ENCODE measurements at places on chromosomes 11 and 22.

DNA sequence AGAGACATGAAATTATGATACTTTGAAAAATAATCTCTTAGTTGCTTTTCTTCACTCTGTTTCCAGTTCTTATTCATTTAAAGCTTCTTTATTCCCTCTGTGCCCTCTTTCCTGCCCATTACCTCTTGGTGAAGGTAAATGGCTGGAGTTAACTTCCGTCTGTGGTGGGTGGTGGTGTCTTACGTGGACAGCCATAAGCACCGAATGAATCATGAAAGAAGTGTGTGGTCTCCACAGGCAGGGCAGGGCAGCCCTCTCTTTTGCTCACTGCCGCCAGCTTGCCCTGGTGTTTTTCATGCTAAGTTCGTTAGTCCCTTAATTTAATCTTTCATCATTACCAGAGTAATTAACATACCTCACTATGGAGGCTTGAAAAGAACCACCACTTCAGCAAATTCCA lies 98.7 kb upstream of the SORL1-AS1 start:
- DNase-seq, result no peak

DNA sequence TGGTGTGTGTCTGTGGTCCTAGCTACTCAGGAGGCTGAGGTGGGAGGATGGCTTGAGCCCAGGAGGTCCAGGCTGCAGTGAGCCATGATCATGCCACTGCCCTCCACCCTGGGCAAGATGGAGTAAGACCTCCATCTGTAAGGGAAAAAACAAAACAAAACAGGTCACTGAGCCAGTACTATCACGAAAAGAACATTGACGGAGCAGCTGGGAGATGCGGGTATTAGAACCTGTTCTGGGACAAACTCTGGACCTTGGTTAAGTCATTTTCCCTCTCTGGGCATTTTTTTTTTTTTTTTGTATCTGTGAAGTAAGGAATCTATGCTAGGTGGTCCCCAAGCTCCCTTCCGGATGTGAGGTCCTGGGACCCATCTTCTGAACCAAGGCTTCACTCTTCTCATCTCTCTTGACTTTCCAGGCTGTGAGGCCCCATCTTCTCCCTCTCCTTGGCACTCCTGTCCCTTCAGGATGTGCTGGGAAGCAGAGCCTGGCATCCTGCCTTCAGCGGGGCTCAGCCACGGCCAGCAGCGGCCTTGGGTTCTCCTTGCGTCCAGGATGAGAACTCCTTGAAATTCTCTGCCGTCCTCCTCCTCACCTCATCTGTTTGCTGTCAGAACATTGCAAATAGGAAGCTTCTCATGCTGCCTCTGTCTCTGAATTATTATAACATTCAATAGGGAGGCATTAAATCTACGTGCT lies 130.8 kb downstream of the GRIK4 start:
- no peak for DNase-seq

- no peak for DNase-seq
These were observed 18.0 kb upstream of the APOA1 start for GRCh38 chr11:116855413-116855812.

GRCh38 chr11:87775036-87775435 lies 400.2 kb downstream of the RAB38 start:
- DNase-seq, result no peak

DNA sequence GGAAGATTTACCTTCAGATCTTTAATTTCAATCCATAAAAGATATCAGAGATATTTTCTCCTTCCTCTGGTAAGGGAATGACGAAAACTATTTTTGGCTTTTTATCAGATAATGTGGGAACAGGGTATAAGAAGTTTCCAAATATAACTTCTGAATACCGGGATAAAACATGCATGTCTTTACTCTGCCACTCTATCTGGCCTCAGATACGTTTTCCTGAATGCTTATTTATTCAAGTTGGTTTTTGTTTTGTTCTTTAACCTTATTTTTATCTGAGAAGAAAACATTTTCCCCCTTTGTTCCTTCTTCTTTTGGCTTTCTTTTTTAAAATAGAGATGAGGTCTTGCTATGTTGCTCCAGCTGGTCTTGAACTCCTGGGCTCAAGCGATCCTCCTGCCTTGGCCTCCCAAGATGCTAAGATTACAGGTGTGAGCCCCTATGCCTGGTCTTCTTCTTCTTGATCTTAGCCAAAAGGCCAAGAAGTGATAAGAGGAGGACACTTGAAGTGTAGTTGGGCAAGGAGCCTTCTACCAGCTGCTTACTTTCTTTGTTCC lies 1.5 kb downstream of the SERPIND1 start:
- DNase-seq, result no peak

GRCh38 chr11:123104697-123105096 lies 42.8 kb upstream of the HSPA8 start:
- DNase-seq, result no peak

DNA sequence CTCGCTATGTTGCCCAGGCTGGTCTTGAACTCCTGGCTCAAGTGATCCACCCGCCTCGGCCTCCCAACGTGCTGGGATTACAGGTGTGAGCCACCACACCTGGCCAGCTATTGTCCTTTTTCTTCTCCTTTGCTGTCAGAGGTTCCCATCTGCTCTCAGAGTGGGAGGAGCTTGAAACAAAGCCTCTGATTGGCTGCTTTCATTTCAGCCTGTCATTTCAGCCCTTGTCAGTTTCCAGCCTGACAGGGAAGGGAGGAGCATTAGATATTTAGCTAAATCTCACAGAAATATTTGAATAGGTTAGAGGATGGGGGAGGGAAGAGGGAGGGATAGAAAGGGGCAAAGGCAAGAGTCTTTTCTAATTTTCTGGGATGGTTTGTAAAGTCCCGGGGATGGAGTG lies 8.7 kb downstream of the SLC22A6 start:
- DNase-seq, result no peak

GRCh38 chr11:59222464-59223060 lies 9.8 kb upstream of the MPEG1 start:
- no peak for DNase-seq

- DNase-seq, result no peak
These were observed 3.3 kb upstream of the BEST1 start for GRCh38 chr11:61946894-61947293.

- no peak for DNase-seq
These were observed 80.3 kb downstream of the PHF21B start for GRCh38 chr22:44929359-44930015.

GRCh38 chr11:75872887-75873416 lies 57.9 kb downstream of the UVRAG start:
- DNase-seq, result no peak

- DNase-seq, result no peak
These were observed 11.7 kb downstream of the NRXN2 start for GRCh38 chr11:64711138-64711955.

DNA sequence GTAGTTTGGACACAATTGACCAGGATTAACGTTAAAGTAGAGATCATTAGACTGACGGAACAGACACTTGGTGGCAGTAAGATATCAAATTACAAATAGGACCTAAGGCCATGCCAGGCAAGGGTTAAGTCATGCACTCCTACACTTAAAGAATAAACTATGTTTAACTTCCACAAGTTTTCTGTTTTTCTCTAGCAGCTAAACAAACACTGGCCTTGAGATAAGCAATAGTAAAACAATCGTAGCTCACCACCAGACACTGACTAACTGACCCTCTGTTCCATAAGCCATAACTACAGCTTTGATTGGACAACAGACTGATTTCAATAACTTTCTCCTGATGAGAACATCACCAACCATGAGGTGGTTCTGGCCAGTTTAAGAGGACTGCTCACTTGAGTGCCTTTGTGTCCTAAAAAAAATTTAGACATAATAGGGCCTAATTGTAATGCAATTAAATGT lies 2.0 kb upstream of the CEP126 start:
- peak; percentile 19 for DNase-seq

- peak; percentile 4 for DNase-seq
These were observed 18.2 kb upstream of the OR10W1 start for GRCh38 chr11:58286249-58286648.

GRCh38 chr11:1565904-1566247 lies 6.2 kb downstream of the DUSP8 start:
- DNase-seq, result no peak

DNA sequence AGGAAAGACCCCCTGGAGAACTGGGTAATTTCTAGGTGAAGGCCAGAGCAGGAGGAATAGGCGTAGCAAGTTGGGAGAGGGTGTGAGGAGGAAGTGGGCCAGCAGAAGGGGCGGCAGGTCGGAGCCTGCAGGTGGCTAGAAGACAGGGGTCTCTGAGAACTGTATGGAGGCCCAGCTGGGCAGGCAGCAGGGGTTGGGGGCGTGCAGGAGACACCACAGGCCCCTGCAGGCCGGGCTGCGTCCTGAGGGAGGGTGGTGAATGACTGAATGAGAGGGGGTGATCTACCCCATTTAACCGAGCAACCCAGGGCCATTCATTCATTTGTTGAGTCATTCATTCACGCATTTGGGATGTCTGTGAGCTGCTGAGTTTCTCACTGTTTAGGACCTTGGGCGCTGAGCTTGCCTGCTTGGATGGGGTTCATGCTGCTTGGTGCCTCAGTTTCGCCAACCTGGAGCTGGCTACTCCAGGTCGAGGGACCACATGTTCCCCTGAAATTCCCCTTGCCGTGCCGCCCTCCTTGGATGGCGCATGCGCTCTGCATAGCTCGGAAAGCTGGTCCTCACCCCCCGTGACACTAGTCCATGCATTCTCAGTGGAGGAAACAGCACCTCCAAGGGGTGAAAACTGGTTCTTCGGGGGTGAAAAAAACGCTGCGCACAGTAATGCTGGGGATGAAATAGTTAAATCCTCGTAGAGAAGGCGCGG lies 15.6 kb downstream of the MPPED1 start:
- DNase-seq, result no peak

- DNase-seq, result no peak
These were observed 42.3 kb downstream of the SYTL2 start for GRCh38 chr11:85768473-85769146.

DNA sequence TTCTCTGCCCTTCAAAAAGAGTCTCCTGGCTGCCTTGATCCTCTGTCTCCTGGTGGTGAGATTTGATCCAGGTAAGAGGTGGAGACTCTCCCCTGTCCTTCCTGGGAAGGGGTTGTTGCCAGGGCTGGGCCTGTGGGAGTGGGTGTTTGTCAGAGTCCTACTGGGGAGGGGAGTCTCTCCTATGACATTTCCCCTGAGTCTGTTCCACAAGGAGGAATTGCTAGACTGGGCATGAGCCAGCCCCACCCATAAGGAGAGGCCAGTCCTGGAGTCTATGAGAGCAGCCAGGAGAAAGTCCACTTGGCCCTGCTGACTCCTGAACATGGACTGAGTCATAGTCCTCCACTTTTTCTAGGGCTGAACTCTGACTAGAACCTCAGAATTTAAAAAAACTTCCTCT lies 7.4 kb downstream of the PEX26 start:
- DNase-seq, result peak; percentile 12

- no peak for DNase-seq
These were observed 60.6 kb upstream of the PRDM11 start for GRCh38 chr11:45085646-45086501.

DNA sequence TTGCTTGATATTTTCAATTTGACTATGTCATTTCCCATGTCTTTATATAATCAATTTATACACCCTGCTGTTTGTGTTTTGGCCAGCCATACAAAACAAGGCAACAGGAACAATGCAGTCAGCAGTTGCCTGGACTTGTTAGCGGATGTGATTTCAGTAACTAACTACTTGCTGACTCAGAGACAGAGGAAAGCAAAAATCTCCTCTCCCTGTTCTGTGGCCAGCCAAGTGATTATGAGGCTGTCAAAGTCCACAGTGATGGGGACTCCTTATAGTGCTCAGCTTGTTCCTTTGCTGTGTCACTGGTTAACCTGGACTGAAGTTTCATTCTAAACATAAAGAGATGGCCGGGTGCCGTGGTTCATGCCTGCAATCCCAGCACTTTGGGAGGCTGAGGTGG lies 32.6 kb upstream of the APLP2 start:
- peak; percentile 43 for DNase-seq

DNA sequence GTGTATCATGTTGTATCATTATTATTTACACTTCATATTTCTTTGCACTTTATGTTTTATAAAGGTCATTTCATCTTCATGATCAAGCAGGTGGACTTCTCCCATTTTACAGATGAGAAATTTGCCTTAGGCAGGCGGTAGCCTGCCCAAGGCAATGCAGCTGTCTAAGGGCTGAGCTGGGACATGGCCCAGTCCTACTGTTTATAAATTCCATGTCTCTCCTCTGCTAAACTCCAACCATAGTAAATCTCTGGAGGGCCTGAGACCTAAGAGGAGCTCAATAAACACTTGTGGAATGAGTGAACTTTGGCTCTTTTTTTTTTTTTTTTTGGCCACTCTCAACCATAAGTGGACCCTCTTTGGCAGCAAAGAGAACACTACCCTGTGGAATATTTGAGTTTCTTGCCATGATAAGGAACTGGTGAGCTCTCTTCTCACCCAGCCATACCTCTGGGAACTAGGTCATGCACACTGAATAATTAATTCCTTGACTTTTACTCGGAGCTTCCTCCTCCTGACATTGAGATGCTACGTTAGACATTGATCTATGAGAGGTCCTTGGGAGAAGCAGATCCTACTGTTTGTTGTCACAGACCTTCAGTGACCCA lies 29.9 kb downstream of the MICAL2 start:
- DNase-seq, result no peak

- no peak for DNase-seq
These were observed 3.0 kb downstream of the YWHAH start for GRCh38 chr22:31947296-31947695.

GRCh38 chr11:22920939-22921565 lies 60.8 kb upstream of the CCDC179 start:
- peak; percentile 25 for DNase-seq

GRCh38 chr11:116457336-116458007 lies 315.3 kb downstream of the BUD13 start:
- DNase-seq, result no peak

GRCh38 chr22:24233816-24234215 lies 11.1 kb downstream of the GGT5 start:
- no peak for DNase-seq

- no peak for DNase-seq
These were observed 48.0 kb downstream of the IGLL5 start for GRCh38 chr22:22935546-22936157.

DNA sequence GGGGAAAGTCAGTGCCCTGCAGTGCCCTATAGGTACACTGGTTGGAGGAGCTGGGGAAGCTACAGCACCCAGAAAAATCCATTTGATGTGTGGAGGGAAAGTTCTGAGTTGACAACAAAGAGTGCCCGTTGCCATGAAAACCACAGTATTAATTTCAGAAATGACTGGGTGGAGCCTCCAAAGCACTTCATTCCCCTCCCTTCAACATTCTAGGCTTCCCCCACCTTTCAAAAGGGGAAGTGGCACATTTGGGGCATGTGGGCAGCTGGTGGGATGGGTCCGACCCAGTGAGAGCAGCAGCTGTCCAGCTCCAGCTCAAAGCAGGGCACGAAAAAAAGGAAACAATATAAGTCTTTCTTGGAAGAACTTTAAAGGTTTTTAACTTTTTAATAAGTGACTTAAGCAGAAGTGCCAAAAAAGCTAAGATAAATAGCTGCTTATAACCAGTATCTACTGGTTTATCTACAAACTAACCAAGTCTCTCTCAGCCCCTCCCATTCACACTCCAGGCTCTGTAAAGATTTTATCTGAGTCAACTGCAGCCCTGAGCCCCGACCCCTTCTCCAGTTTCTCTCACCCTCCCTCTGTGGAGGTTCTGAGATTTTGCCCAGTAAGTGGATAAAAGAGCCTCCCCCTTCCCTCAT lies 9.0 kb upstream of the AHNAK start:
- DNase-seq, result peak; percentile 68

- no peak for DNase-seq
These were observed 101.8 kb downstream of the PHF21B start for GRCh38 chr22:44907765-44908737.

- no peak for DNase-seq
These were observed 120.5 kb downstream of the BBOX1 start for GRCh38 chr11:27161071-27161470.
